ENCODE measurements at places on chromosomes 2 and 18. TPM values are rescaled to one million over a fixed set of nuclear protein-coding genes. Genes with fewer than 3 reads are reported as not detected.

OSR1 gene
- 0.18 TPM for total RNA-seq

DNAH6 gene
- not detected for total RNA-seq

XDH gene
- total RNA-seq = 19.3 TPM

REEP1 gene
- 0.14 TPM for total RNA-seq

CNTNAP5 gene
- not detected for total RNA-seq

PJVK gene
- 2.0 TPM for total RNA-seq

C1QL2 gene
- not detected for total RNA-seq

GALNT5 gene
- total RNA-seq = 10.2 TPM

EMILIN1 gene
- total RNA-seq = 0.37 TPM

LYPD1 gene
- not detected for total RNA-seq

CRYGB gene
- total RNA-seq = not detected

PRSS56 gene
- total RNA-seq = not detected

MAPK4 gene
- total RNA-seq = not detected

GDF7 gene
- total RNA-seq = not detected

ZNF142 gene
- 23.1 TPM for total RNA-seq

CPO gene
- not detected for total RNA-seq

PSD4 gene
- total RNA-seq = 38.2 TPM

SLC11A1 gene
- 1.0 TPM for total RNA-seq

ASTL gene
- not detected for total RNA-seq

NEMP2 gene
- total RNA-seq = 5.6 TPM

CPLX4 gene
- total RNA-seq = not detected

HOXD1 gene
- not detected for total RNA-seq

STON1 gene
- total RNA-seq = 0.99 TPM

GAD1 gene
- total RNA-seq = 1.4 TPM

ALPG gene
- not detected for total RNA-seq

PLEK gene
- not detected for total RNA-seq

DNAH7 gene
- total RNA-seq = 0.07 TPM

NYAP2 gene
- total RNA-seq = not detected

UGT1A3 gene
- 0.88 TPM for total RNA-seq

AMMECR1L gene
- total RNA-seq = 20.1 TPM

PAX3 gene
- total RNA-seq = not detected

PROM2 gene
- 40.7 TPM for total RNA-seq

SIX3 gene
- not detected for total RNA-seq

CRYBA2 gene
- not detected for total RNA-seq

VSNL1 gene
- 5.3 TPM for total RNA-seq

DLX1 gene
- total RNA-seq = 7.0 TPM

MFSD2B gene
- total RNA-seq = not detected

IKZF2 gene
- 8.1 TPM for total RNA-seq

DYNAP gene
- not detected for total RNA-seq

POTEJ gene
- total RNA-seq = not detected

TCF23 gene
- 0.03 TPM for total RNA-seq

LRATD1 gene
- 8.0 TPM for total RNA-seq

ZBTB7C gene
- under 0.01 TPM for total RNA-seq

TEKT4 gene
- total RNA-seq = not detected
